Epithelial cell of proximal tubule (primary cell): ENCODE measurements at places on chromosomes 11 and 22. TPM values are rescaled to one million over a fixed set of nuclear protein-coding genes. Genes with fewer than 3 reads are reported as not detected.

The ANGPTL5 gene
- total RNA-seq: not detected in 2 replicates

The LGR4 gene
- total RNA-seq: 62.7 and 64.2 TPM in 2 replicates

The CABP4 gene
- not detected in 2 replicates for total RNA-seq

The HEPACAM gene
- total RNA-seq: under 0.01 TPM in 1 of 2 replicates, not detected in the other

The JAML gene
- not detected in 2 replicates for total RNA-seq

The ART1 gene
- total RNA-seq: not detected in 2 replicates

The PGM2L1 gene
- total RNA-seq: 10.0 and 10.3 TPM in 2 replicates

The BBOX1 gene
- not detected in 2 replicates for total RNA-seq

The TMEM258 gene
- 95.1 and 102 TPM in 2 replicates for total RNA-seq

The GPHA2 gene
- total RNA-seq: not detected in 2 replicates

The BTBD10 gene
- 54.5 and 55.5 TPM in 2 replicates for total RNA-seq

The DUSP8 gene
- total RNA-seq: 9.7 and 13.1 TPM in 2 replicates

The MYO7A gene
- total RNA-seq: 0.23 and 0.29 TPM in 2 replicates

The CFL1 gene
- total RNA-seq: 2,195 and 2,365 TPM in 2 replicates

The OR5P2 gene
- total RNA-seq: not detected in 2 replicates

The MS4A7 gene
- total RNA-seq: not detected in 2 replicates

The OR56B1 gene
- not detected in 2 replicates for total RNA-seq

The HMBS gene
- total RNA-seq: 17.0 and 37.1 TPM in 2 replicates

The CHRNA10 gene
- 0.23 and 0.65 TPM in 2 replicates for total RNA-seq

The KCNJ1 gene
- total RNA-seq: not detected in 2 replicates

The ARFIP2 gene
- total RNA-seq: 55.2 and 57.7 TPM in 2 replicates

The DDI1 gene
- total RNA-seq: not detected in 2 replicates

The CHRDL2 gene
- not detected in 2 replicates for total RNA-seq

The TOMM22 gene
- 67.6 and 99.6 TPM in 2 replicates for total RNA-seq

The DKK3 gene
- total RNA-seq: 54.5 and 133 TPM in 2 replicates

The MMP12 gene
- total RNA-seq: not detected in 2 replicates

The OR8D1 gene
- total RNA-seq: not detected in 2 replicates

The ZBTB16 gene
- total RNA-seq: 0.17 TPM in 1 of 2 replicates, not detected in the other

The GLYAT gene
- total RNA-seq: not detected in 2 replicates

The NUP98 gene
- total RNA-seq: 74.8 and 104 TPM in 2 replicates

The KDELR3 gene
- total RNA-seq: 23.4 and 27.1 TPM in 2 replicates
